Sigmoid colon (tissue), 7 donors: ENCODE measurements at places on chromosomes 11 and 22. TPM values are rescaled to one million over a fixed set of nuclear protein-coding genes. Genes with fewer than 3 reads are reported as not detected.
A peak's percentile ranks its signal among the peaks of the same experiment; 100 is the strongest.

FAR1 gene
- 52.1 TPM for total RNA-seq

DNA sequence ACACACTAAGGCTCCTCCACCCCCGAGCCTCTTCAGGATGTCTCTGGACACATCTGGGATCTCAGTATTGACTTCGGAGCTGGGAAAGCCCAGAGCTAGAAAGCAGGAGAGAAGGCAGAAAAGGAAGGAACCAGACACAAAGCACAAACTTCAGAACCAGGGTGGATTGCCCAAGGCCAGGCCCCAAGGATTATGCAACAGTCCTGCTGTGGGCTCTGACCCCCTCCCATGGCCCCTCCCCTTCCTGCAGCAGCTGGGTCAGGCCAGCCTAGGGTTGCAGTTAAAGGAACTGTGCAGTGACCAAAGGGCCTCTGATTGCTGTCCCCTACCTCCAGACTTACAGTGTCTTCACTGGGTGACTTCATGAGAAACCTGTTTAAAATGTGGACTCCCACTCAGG is 5.3 kb downstream of the KCNE3 start:
- DNase-seq, result peak; percentile 89

DNA sequence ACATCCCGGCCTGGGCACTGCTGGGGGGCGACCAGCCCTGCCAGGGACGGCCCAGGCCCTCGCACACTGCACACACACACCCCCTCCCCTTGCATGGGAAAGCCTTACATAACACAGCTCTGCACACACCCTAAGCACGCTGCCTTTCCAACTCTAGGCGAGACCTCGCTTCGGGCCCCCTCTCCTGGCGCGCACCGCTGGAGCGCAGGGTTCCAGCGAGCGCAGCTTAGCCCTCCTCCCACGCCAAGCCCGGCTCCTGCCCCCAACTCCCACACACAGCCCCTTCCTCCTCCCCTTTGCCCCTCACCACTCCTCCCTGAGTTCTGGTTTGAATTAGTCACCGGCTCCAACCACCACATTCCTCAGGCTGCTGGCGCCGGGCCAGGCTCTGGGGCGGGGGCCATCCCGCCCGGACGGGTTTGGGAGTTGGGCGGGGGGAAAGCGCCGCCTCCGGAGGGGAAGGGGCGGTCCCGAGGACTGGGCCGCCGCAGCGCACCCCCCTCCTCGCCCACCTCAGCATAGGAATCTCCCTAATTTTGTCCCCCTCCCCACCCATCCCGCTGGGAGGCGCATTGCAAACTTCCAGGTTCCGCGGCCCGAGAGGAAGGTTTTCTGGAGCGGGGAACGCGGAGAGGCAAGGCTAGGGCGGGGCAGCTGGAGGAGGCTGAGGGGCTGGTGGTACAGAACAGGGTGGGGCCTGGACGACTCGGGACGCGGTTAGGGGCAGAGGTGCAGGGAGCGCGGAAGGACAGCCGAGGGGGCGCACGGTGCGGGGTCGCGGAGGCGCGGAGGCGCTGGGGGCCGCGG is 966 bp downstream of the AHNAK start:
- DNase-seq, result peak; percentile 97

DNA sequence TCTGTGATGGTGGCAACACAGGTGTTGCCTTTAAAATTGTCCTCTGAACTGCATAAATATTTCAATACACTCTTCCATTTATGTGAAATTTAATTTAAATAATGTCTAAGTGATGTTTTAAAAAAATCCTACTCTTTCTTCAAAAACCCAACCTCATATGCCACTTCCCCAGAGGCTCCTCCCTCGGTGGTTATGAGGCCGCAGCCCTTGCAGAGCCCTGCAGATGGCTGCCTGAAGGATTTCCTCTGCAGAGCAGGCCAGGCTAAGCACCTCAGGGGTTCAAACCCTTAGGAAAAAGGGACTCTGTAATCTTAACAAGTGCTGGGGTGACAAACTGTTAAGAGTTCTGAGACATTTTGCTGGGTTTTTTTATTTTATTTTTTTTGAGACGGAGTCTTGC is 25.2 kb downstream of the MORC2 start:
- DNase-seq, result no peak
